ENCODE measurements at places on chromosomes 7 and 10.

- no peak for DNase-seq
Measured at GRCh38 chr7:17580141-17580540, 281.7 kb downstream of the AHR start.

DNA sequence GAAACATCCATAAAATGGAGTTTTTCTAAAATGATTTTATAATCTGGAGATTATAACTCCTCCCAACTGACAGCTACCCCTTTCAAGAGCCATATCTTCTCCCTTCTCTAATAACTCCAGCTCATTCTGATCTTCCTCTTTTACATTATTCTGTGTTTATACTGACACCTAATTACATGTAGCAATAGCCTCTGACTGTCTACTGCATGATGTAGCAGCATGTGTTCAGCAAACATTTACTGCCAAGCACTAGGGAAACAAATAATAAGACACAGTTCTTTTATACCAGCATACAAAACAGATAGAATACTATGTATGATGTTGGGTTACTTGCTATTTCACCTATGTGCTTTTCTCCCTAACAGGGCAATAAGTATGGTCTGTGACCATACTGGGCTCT is 20.7 kb downstream of the RBM28 start:
- no peak for DNase-seq

GRCh38 chr7:81684514-81685269 is 85.2 kb downstream of the HGF start:
- peak; percentile 39 for DNase-seq

DNA sequence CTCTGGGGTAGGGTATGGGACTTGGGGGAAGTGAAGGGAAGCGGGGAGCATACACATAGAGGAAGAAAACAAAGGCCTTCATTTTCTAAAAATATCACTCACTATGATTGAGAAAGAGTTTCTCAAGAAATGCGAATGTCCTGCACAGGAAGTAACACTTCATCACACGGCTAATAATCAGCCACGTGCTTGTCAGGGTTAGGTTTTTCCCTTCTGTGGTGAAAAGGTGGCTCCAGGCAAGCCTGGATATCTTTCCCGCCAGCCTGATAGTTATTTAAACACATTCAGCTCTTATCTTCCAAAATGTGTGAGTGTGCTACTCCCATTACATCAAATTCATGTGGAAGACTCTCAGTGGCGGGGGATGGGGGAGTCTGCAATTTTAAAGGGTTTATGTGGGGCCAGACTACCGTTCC is 166.4 kb upstream of the ADO start:
- DNase-seq, result no peak

GRCh38 chr7:45104844-45105587 is 6.5 kb downstream of the TBRG4 start:
- DNase-seq, result no peak

DNA sequence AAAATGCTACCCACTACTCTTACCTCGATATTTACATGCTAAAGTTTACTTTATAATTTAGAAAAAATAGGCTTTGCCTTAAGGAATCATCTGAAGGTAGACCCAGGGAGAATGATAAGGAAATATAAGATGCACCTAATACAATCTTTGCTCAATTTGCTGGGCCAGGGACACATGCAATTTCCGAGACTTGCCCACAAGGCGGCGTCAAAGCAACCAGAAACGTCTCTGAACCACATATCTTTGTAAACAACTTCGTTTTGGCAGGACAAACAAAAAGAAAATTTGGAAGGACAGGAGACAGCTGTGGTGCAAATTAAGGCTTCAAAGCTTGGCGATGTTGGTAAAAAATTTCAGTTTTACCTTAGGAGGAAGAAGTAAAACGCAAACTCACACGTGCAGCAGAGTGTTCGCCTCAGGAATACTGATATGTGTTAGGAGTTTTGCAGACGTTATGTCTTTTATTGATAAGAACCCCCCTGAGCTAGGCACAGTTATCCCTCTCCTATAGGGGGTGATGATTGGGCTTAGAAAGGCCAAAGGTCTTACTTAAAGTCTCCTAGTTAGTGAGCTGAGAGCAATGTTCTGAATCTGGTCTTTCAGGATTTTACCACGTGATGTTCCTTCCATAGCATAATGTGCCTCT is 134.3 kb downstream of the PRKCQ start:
- no peak for DNase-seq

DNA sequence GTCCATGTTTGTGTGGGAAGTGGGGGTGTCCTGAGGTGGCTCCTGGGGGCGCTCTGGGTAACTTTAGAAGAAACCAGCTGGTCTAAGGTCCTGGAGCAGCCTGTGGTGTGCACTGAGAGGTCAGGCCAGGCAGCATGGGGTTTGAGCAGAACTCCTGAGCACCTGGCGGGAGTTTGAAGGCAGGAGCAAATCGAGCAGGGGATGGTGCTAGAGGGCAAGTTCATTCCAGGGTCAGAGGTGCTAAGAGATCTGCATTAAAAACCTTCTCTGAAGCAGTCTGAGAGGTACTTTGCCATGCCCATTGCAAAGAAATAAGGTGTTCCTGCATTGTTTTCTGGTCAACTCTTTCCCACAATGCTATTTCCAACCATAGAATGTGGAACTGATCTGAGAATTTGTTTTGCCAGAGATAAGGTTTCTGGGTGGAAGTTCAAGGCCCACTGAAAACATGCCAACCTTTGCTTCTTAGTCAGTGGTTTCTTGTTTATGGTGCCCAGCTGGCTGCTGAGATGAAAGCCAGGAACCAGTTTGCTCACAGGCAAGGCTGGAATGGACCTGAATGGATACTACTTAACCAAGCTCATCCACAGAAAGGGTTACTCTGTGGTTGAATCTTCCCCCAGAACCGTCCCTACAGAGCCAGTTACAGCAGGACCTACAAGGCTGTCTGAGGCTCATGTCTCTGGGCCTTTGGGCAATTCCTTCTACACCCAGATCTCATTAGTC is 136.3 kb upstream of the TMEM72 start:
- no peak for DNase-seq

GRCh38 chr10:21369697-21370096 is 155.8 kb downstream of the SKIDA1 start:
- DNase-seq, result no peak

DNA sequence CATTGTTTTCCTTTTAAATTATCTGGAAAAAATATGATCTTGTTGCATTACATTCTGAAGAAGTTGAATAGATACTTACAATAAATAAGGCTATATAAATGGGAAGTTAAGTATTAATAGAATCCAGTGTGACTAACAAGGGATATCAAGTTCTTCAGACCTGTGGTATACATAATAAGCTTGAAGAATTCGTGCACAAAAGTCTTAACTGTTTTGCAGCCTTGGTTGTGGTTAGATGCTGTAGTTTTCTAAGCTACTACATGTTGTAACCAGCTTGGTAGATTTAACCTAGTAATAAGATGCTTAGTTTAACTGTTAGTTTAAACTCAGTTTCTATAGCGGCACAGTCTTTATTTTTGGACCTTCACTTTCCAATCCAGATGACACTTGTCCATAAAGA is 106.2 kb upstream of the GLCCI1 start:
- DNase-seq, result no peak

- no peak for DNase-seq
Measured at GRCh38 chr10:96967847-96968246, 135.7 kb downstream of the LCOR start.

- DNase-seq, result no peak
Measured at GRCh38 chr10:133087679-133088178, at the start of gene ADGRA1. ADGRA1 (plus strand) TSS chr10:133087924; CDS start chr10:133088910, 986 bp downstream.

DNA sequence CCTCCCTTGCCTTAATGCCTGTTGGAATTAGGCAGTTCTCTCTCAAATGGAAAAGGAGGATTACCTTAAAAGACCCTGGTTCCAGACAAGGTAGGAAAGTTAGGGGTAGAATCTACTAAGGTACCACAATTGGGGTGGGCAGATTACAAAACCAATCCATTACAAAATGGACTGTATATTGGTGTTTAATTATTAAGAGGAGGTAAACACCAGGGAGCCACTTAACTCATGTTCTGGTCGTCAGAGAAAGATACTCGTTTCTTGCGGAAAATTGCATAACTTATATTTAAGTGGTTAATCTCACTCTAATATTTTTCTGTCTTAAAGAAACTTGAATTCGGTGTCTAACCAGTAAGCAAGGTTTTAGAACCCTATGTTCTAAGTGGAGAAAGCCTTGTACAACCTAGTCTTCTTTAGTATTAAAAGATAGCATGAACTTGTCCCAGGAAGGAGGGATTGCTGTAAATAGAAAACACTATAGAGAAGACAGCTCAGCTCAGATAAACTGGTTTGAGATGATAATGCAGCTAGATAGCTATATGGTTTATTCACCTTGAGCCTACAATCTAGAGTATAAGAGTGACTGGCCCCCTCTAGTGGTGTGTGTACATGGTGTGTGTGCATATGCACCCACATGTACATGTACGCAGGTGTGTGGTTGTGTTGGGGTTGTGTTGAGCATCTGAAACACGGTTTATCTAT is 58.0 kb upstream of the STRIP2 start:
- DNase-seq, result peak; percentile 18

GRCh38 chr10:118776033-118776432 is 21.3 kb upstream of the CACUL1 start:
- DNase-seq, result no peak

GRCh38 chr7:155815332-155816191 is 3.3 kb upstream of the SHH start:
- peak; percentile 21 for DNase-seq

GRCh38 chr10:77821551-77821950 is 105.0 kb downstream of the DLG5 start:
- DNase-seq, result no peak

GRCh38 chr7:74569501-74570075 is 87.9 kb upstream of the GTF2I start:
- no peak for DNase-seq

- DNase-seq, result no peak
Measured at GRCh38 chr7:116162254-116162653, 48.1 kb upstream of the TES start.

- DNase-seq, result no peak
Measured at GRCh38 chr10:82982110-82982608, 1107.2 kb downstream of the NRG3 start.

GRCh38 chr10:86056672-86057071 is 309.9 kb downstream of the GRID1 start:
- DNase-seq, result no peak

All from NCI-H1930 (cell line).